ENCODE measurements at places on chromosomes 5 and 9. TPM values are rescaled to one million over a fixed set of nuclear protein-coding genes. Genes with fewer than 3 reads are reported as not detected.

The NRG2 gene
- 0.68 TPM for total RNA-seq

The CXCL14 gene
- 26.9 TPM for total RNA-seq

The GRXCR2 gene
- total RNA-seq = not detected

The EIF4E1B gene
- total RNA-seq = not detected

The TRAF1 gene
- 7.2 TPM for total RNA-seq

The LHFPL2 gene
- total RNA-seq = 58.0 TPM

The ADAMTS6 gene
- total RNA-seq = 1.1 TPM

The KIF20A gene
- total RNA-seq = 1.9 TPM

The PCDHB6 gene
- total RNA-seq = not detected

The CCDC107 gene
- total RNA-seq = 32.0 TPM

The PRRT1B gene
- 1.6 TPM for total RNA-seq

The ZNF474 gene
- not detected for total RNA-seq

The WDR31 gene
- 0.60 TPM for total RNA-seq

The NRARP gene
- 107 TPM for total RNA-seq

DNA sequence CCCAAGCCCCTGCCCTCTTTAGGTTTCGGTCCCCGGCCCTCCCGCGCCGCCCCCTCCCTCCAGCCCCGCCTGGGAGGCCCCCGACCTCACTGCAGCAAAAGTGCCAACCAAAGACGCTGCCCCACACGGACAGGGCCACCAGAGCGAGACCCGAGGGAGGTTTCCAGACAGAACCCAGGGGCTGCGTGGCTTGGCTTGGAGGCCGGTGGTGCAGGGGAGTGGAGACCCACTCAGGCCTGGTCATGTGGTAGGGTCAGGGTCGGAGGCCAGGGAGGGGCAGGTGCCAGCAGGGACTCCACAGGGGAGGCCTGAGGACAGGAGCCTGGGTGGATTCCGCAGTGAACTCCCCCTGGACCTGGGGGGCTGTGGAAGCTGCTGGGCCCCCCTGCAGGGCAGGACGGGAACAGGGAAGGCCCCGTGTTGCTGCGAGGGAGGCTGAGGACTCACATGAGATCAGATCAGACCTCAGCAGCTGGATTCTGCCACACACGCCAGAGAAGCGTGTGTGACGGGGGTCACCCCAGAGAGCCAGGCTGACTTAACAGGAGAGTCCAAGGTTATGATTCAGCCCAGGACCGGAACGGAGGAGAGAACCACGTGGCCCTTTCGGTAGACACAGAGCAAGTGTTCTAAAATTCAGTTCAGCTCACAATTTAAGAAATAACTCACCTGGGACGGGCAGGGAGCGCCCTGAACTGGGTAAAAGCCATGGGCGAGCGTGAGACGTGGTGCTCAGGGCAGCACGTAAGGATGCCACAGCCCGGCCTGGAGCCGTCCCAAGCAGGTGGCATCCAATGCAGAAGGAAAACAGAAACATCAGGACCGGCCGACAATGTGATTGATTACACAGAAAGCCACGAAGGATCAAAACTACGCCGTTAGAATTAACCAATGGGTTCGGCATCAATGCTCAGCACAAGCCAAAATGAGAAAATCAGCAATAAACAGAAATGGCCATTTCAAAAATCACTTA, 38.9 kb downstream of the EXD3 start:
- H3K4me3 ChIP-seq = no peak overlapping the region
- H3K27me3 ChIP-seq = no peaks in the 10 kb centered on the region
- DNase-seq = no peak
- H3K27ac ChIP-seq = no peak overlapping the region

GRCh38 chr9:91720751-91721705, 229.0 kb downstream of the ROR2 start:
- H3K4me3 ChIP-seq = no peak overlapping the region
- no peak overlapping the region for H3K27ac ChIP-seq
- no peak for DNase-seq
- no peaks in the 10 kb centered on the region for H3K4me1 ChIP-seq

- H3K27ac ChIP-seq = no peak overlapping the region
- H3K4me3 ChIP-seq = no peak overlapping the region
- H3K36me3 ChIP-seq = no peaks in the 10 kb centered on the region
- DNase-seq = no peak
These were observed 81.7 kb downstream of the PDE8B start for GRCh38 chr5:77292026-77292757.

DNA sequence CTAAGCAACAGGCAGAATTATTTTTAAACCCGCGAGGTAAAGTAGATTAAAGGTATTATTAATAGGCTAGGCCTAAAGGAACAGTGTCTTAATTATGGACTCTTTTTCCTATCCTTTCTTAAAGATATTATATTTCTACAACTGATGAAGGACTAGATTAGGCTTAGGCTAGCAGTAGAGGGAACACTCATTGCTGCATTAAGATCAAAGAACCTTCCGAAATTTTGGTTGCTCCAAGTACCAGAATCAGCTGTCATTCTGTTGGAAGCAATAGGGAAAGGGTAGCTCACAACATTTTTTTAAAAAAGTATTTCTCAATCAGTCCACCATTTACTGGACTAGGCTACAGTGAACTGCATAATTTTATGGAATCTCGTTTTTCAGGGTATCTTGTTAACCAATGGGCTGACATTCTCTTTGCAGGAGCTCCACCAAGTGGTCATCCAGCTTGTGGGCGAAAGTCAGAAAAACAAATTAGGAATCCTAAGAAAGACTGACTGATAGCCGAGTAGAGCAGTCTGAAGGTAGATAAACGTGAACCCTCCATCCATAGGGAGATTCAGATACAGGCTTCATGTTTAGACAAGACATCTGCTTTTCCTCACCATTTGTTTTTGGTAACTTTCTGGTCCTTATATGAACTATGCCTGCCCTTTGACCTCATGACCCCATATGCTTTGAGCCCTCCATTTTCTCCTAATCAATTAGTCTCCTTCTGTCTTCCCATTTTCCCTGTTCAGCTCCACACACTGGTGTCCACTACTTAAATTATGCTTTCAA, 103.6 kb upstream of the CHD1 start:
- DNase-seq = peak; percentile 72
- peak overlapping the region; percentile 78 for H3K27ac ChIP-seq
- H3K27me3 ChIP-seq = no peaks in the 10 kb centered on the region
- H3K36me3 ChIP-seq = no peaks in the 10 kb centered on the region

GRCh38 chr5:38948501-38948900, 102.7 kb downstream of the OSMR start:
- no peak overlapping the region for H3K4me3 ChIP-seq
- DNase-seq = no peak
- no peak overlapping the region for H3K27ac ChIP-seq
- no peaks in the 10 kb centered on the region for H3K4me1 ChIP-seq
- no peaks in the 10 kb centered on the region for H3K27me3 ChIP-seq

DNA sequence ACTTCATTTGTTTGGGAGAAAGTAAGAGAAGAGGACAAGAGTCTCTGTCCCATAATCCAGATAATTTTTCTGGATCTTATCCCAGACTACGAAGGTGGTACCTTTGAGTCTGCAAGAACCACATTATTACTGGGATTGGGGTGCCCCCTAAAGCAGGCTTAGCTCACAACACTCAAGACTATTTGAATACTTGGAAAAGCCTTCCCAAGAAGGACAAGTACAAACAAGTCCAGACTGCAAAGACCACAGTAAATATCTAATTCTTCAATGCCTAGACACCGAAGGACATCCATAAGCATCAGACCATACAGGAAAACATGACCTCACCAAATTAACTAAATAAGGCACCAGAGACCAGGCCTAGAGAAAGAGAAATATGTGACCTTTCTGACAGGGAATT, 40.2 kb upstream of the TMED7 start:
- no peaks in the 10 kb centered on the region for H3K4me1 ChIP-seq
- H3K36me3 ChIP-seq = no peaks in the 10 kb centered on the region
- DNase-seq = no peak
- H3K27me3 ChIP-seq = no peaks in the 10 kb centered on the region
- no peak overlapping the region for H3K27ac ChIP-seq

- H3K4me3 ChIP-seq = no peak overlapping the region
- DNase-seq = no peak
- H3K27me3 ChIP-seq = no peaks in the 10 kb centered on the region
- no peaks in the 10 kb centered on the region for H3K36me3 ChIP-seq
These were observed 233.9 kb downstream of the TLR4 start for GRCh38 chr9:117938086-117938485.

DNA sequence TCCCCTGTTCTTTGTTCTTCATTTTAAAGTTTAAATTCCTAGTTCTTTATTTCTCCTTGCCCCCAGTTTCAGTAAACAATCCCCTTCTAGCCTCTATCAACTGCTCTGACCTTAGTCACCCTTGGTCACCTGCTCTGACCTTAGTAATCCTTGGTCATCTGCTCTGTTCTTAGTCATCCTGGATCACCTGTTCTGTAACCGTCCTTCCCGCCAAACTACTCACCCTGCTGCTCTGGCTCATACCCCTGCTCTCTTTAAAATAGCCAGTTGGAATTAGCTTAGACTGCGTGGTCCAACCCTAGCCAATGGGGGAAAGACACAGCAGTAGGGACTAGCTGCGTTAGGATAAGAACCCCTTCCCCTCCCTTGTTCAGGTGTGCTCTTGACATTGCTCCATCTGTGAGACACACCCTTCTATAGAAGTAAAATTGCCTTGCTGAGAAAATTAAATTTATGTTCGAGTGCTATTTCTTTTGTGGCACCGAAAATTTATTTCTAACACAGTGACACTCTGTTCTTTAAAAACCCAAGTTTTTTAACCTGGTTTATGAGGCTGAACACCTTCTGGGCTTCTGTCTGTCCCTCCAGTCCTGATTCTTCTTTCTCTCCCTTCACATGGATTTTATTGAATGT, 3.8 kb downstream of the PRRC1 start:
- no peak for DNase-seq
- no peaks in the 10 kb centered on the region for H3K27me3 ChIP-seq
- H3K4me3 ChIP-seq = no peak overlapping the region
- H3K4me1 ChIP-seq = peaks cover 17% of the 10 kb centered on the region
- no peaks in the 10 kb centered on the region for H3K36me3 ChIP-seq
- no peak overlapping the region for H3K27ac ChIP-seq

- H3K27me3 ChIP-seq = no peaks in the 10 kb centered on the region
- no peaks in the 10 kb centered on the region for H3K36me3 ChIP-seq
- no peak overlapping the region for H3K27ac ChIP-seq
- H3K4me1 ChIP-seq = no peaks in the 10 kb centered on the region
- no peak for DNase-seq
- no peak overlapping the region for H3K4me3 ChIP-seq
These were observed 148.2 kb downstream of the GIN1 start for GRCh38 chr5:102971676-102972293.

DNA sequence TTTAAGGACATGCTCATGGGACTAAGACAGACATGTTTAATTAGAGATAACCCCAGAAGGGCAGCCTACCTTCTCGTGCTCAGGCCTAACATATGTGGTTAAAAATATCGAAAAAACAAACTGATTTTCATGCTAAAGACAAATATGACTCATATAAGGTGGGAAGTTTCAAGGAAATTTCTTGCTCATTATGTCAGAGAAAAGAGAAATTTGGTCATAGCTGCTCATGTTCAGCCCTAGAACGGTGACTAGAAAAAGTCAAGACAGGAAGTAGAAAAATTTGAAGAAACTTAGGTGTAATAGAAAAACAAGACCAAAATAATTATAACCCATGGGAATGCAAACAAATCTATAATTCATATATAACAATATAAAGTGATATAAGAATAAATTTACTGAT, 120.6 kb downstream of the PRDM9 start:
- no peak for DNase-seq
- H3K27ac ChIP-seq = no peak overlapping the region
- no peaks in the 10 kb centered on the region for H3K27me3 ChIP-seq

- no peak for DNase-seq
- H3K4me1 ChIP-seq = peaks cover 33% of the 10 kb centered on the region
- no peak overlapping the region for H3K4me3 ChIP-seq
- H3K36me3 ChIP-seq = no peaks in the 10 kb centered on the region
These were observed 43.0 kb downstream of the PARP8 start for GRCh38 chr5:50709471-50709870.

- no peaks in the 10 kb centered on the region for H3K36me3 ChIP-seq
- H3K27me3 ChIP-seq = no peaks in the 10 kb centered on the region
These were observed 36.9 kb downstream of the MYO10 start for GRCh38 chr5:16899171-16899570.

DNA sequence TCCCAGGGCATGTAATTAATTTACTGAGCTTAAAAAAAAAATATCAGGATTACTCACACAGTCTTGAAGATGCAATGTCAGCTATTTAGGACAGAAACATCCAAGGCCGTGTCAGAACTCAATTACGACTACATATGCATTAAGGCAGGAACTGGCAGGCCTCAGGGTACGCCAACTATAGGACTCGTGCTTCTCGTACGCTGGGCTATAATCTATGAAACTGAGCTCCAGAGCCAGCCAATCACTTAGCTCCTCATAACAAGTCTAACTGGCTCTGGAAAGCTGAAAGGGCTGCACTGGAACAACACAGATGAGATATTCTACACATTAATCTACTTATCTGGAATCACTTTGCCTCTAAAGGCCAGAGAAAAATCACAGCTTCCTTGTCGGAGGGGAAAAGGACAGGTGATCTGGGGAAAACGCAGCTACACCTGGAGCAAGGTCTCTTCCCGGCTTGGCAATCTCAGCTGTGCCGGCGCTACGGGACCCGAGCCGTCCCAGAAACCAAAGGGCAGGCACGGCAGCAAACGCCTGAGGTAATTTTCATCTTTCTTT, 212.0 kb downstream of the DEPDC1B start:
- H3K27ac ChIP-seq = peak overlapping the region; percentile 69
- no peaks in the 10 kb centered on the region for H3K27me3 ChIP-seq
- H3K4me1 ChIP-seq = no peaks in the 10 kb centered on the region
- peak overlapping the region; percentile 16 for H3K4me3 ChIP-seq
- H3K36me3 ChIP-seq = no peaks in the 10 kb centered on the region

DNA sequence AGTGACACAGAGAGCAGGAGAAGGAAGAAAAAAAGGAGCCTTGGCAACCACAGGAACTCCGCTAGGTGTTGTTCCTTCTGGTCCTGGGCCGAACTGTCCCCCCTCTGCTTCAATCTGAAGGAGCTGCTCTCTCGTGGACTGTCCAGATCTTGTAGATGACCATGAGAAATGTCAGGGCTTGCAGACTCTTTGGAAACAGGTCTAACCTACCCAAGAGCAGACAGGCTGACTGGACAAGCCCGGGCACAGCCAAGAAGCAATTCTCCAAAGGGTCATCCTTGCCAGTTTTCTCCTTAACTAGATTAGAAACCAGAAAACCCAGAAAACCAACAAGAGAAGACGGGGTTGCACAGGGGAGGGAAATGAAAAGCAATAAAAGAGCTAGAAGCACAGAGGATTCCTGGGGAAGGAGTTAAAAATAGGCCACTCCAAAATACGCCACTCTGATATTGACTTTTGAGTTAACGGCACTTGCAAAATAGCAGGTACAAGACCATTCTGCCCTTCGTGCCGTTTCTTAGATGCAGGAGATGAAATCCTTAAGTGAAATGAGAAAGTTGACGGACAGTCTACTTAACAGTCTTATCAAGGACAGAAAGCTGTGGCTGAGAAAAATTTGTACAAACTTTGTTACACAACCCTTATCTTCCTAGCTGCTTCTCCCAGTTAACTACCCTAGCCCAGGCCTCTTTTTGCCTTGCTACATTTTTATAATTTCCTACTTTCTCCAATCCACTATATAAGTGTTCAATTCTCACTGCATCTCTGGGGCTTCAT, 5.8 kb downstream of the GCNT4 start:
- no peaks in the 10 kb centered on the region for H3K27me3 ChIP-seq
- peaks cover 7% of the 10 kb centered on the region for H3K4me1 ChIP-seq
- no peak for DNase-seq
- no peak overlapping the region for H3K27ac ChIP-seq

Measured in transverse colon (tissue), 4 donors.